BJ (cell line): ENCODE measurements at places on chromosomes 13 and 19.

DNA sequence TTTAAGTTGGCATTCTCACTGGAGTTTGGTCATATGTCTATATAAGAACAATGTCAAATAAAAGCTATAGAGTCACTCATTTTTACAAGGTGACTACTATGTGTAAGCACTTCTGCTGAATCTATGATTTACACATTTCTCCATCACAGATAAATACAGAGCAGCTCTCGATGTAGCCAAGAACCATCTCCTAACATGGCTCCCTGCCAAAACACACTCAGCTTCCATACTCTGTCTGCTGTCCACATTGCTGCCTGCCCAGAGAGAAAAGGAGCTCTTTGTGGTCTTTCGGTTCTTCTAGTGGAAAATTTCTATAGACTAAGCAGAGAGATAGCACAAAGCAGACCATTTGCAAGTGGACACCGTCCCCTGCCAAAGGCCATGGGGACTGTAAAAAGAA lies 190.9 kb upstream of the KLF12 start:
- no peak for DNase-seq

- no peak for DNase-seq
Observed at GRCh38 chr13:28490061-28490460, 4.9 kb downstream of the FLT1 start.

DNA sequence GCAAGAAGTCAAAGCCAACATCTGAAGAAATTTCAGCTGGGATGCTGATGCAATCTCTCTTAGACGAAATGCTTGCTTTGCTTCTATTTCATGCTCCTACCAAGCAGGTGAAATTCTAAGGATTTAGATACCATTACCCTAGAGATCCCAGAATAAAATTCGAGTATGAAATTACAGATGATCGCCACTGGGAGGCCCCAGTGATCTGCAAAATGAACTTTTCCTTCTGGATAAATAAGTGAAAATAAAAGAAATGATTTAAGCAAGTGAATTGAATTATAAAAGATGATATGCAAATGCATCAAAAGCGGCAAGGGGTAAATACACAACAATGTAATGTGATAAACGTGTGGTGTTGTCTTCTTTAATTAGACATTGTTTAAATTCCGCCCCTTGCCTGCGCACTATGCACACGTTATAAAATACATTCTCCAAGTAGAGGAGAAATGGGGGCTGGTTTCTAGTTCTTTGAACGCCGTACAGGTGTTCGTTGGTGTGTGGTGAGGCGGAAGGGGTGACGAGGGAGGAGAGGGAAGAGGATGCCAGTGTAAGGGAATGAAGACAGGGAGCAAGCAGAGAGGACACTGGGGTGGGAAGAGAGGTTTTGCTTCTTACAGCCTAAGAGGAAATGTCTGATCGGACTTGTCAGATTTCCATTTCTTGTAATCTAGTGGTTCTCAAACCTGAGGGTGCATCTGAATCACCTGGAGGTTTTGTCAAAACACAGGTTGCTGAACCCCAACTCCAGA lies 58.0 kb downstream of the ERCC5 start:
- DNase-seq = no peak

DNA sequence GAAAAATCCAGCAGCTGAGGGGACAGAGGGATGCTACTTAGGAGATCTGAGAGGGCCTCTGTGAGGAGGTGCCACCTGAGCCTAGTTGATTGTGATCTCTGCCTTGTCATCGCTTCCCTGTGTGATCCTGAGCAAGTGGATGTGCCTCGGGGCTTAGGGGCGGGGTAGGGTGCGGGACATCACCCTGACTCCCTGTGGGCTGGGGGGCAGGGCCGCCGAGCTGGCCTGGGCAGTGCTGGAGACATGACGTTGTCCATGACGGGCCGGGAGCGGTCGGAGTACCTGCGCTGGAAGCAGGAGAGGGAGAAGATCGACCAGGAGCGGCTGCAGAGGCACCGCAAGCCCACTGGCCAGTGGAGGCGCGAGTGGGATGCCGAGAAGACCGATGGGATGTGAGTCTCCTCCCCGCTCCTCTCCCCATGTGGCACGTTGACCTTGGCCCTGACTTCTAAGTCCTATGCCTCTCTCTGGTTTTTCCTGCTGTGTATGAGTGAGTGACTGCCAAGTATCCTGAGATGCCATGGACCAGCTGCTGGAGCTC lies 8.2 kb upstream of the INAFM1 start:
- DNase-seq = no peak

- no peak for DNase-seq
Observed at GRCh38 chr13:82480415-82480814, 1401.9 kb downstream of the SLITRK1 start.

DNA sequence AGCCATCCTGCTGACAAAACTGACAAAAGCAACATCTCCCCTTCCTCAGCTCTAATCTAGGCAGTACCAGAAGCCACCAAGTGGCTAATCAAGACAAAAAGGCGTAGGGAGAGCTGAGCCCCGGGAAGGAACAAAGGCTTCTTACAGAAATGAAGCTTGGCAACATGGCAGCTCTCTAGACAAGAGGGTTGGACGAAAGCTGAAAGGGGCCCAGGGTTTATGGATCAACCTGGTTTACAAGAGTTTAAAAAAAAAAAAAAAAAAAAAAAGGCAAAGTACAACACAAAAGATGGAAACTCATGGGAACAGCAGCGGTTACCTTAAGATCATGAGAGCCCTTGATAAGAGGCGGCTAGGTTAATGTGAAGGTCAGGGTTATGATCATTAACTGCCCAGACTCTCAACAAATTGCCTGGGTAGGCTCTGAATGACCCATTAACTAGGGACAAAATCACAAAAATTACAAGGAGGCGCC lies 14.0 kb downstream of the ZC3H4 start:
- DNase-seq = no peak

DNA sequence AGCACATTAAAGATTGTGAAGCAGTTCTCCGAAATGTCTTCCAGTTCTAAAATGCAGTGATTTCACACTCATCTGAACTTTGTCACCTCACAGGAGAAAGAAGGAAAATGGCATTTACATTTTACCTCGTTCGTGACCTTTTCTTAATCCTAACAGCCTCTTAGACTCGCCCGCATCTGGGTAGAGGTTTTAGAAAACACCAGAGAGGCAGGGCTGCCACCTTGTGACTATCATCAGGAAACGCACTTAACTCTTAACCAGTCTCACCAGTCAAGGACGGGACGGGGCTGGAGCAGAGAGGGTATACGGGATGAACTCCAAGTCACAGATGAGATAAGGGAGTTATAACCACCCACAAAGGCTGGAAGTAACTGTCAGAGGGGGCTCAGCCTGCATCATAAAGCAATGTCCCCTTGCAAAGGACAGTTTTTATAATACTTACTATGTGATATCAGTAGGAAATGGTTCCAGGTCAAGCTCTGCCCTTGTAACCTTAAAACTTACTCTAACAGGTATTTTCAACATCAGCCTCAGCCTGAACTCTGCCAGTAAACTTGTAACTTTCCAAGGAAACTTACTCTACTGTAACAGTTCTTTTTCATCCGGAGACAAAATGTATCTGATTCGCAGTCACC lies 8.6 kb upstream of the CEACAM6 start:
- DNase-seq = no peak

- no peak for DNase-seq
Observed at GRCh38 chr19:33794683-33795369, 1.8 kb upstream of the KCTD15 start.
